Calu3 (cell line): ENCODE measurements at places on chromosomes 3 and 15.

GRCh38 chr3:152323834-152324233 is 55.1 kb downstream of the MBNL1 start:
- no peak for DNase-seq

- peak; percentile 9 for DNase-seq
These were observed at the start of gene TM6SF1 for GRCh38 chr15:83106994-83107840. TSS of gene TM6SF1 (plus strand) at chr15:83107645. CDS start at chr15:83107681, 36 bp downstream.

GRCh38 chr3:127889461-127889863 is 25.6 kb upstream of the KBTBD12 start:
- DNase-seq: no peak

DNA sequence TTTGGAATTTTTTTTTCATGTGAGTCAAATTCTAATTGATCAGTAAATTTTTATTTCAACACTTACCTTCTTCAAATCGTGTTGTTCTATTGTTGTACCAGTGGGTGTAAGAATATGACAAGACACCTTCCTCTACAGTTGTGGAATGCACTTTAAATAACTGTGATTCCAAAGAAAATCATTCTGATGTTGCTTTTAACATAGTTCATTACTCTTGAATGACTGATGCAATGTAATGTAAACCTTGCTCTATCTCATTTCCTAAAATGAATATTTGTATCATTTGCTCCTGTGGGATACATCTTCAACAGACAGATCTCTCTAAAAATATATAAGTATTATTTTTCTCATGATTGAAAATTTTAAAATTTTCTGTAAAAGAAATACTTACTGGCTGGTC is 313.4 kb downstream of the RBMS3 start:
- no peak for DNase-seq

DNA sequence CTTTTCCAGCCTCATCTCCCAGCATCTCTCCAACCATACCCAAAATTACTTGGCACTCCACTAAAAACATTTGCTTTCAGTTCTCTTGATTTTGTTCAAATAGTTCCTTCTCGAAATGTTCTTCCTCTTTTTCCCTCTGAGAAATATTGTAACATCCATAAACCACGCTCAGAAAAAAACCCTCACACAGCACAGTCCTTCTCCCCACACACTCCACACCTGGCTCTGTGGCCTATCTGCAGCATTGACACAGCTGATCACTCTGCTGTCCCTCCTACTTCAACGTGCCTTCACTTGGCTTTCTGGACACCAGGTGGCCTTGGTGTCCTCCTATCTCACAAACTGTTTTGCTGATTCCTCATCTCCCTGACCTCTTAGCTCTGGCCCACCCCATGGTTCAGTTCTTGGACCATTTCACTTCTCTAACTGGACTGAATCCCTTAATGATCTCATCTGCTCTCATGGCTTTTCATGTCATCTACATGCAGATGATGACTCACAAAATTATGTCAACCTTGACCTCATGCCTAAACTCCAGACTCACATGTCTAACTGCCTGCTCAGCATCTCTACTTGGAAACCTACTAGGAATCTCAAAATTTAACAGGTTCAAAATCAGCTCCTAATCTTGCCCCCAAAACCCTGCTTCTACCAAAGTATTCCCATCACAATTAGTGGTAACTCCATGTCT is 93.3 kb downstream of the TRIM42 start:
- DNase-seq: no peak

- DNase-seq: peak; percentile 66
These were observed 124.5 kb downstream of the TLE3 start for GRCh38 chr15:69973102-69973714.

GRCh38 chr3:65262548-65262947 is 574.7 kb upstream of the ADAMTS9 start:
- DNase-seq: no peak

GRCh38 chr3:196270499-196270898 is 17.0 kb downstream of the PCYT1A start:
- DNase-seq: no peak

DNA sequence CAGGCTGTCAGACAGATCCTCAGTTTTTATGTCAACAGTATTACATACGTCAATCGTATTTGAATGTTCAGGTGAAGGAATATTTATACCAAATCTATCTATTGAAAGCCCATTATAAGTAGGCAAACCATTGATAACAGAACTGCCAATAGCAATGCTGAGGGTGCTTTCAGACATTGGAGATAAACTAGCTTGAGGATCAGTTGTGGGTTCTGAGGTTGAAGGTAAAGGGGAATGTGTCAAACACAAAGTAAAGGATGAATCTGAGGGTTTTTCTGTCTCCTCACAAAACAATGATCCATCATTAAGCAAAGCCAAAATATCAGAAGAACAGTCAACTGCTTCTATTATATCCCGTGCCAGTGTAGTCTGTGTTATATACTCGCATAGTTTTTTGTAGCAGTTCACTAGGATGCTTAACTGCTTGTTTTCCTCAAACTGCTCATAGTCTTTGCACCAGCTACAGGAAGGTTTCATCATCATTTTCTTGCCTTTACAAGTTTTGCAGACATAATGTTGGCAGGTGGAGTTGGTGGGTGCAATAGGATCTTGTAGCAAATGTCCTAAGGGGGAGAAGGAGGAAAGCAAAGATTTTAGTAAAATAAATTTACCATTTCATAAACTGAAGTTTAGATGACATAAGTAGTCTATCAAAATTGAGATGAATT is 43.8 kb downstream of the MSL2 start:
- DNase-seq: no peak

- no peak for DNase-seq
These were observed 17.7 kb downstream of the RBM15B start for GRCh38 chr3:51408813-51409212.

GRCh38 chr3:123105201-123106189 is 38.7 kb downstream of the PDIA5 start:
- DNase-seq: no peak

DNA sequence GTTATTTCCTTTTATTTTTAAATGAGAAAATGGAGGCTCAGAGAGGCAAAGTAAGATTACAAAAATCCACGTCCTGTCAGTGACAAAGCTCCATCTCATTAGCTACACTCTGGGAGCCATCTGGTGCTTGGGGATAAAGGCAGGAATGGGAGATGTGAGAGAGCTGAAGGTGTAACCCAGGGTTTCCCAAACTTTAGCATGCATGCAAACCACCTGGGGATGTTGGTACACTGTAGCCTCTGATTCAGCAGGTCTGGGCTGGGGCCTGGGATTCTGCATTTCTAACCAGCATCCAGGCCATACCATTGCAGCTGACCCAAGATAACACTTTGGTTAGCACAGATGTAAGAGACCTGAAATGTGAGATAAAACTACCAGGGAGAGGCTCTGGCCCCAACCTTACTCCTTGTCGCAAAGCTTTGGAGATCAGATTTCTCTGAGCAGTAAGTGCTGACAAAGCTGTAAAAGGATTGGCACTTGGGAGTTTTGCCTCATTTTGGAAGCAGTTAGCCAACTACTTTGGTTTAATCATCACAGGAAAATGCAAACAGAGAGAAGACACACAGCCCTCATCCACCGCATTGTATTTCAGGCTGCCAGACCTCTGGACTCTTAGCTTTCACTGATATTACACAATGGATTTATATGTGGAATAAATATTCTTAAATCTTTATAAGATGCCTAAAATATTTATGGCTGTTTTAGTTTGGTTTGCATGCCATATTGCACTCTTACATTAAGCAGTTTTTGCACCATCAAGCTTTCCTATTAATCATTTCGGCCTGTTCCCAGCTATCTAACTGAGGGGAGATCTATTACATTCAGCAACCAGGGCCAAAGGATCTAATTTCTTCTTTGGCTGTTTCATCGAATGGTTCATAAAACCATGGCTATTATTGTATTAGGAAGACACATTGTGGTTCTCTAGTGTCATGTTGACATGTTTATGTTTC is 263.0 kb downstream of the EBLN2 start:
- no peak for DNase-seq
